Hematopoietic multipotent progenitor cell (in vitro differentiated cells): ENCODE measurements at places on chromosomes 3 and 15.

DNA sequence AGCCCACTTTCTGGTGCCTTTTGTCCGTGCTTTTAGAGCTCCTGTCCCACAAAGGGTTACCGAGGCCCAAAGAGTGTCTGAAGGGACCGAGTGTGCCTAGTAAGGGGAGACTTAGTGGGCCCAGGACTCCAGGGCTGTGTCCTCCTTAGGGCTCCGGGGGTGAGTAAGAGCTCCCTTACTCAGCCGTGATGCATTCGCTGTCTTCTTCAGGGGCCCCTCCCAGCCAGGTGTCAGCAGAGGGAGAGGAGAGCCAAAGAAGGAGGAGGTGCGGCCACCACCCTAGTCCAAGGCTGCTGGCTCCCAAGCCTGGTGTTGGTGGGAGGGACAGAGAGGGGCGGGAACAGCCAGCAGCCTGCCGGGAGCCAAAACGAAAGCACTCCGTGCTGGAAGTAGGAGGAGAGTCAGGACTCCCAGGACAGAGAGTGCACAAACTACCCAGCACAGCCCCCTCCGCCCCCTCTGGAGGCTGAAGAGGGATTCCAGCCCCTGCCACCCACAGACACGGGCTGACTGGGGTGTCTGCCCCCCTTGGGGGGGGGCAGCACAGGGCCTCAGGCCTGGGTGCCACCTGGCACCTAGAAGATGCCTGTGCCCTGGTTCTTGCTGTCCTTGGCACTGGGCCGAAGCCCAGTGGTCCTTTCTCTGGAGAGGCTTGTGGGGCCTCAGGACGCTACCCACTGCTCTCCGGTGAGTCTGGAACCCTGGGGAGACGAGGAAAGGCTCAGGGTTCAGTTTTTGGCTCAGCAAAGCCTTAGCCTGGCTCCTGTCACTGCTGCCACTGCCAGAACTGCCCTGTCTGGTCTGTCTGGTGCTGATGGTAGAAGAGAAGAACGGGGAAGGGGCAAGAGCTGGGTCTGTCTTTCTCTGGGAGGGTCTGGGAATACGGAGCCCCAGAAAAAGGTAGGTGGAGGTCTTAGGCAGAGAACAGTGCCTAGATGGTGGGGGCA, at the start of gene IL17RC:
TSS of gene IL17RC (plus strand) at position 365 of the 947 bp plus-strand sequence. CDS start at position 583, 218 bp downstream.
- no peak for DNase-seq

DNA sequence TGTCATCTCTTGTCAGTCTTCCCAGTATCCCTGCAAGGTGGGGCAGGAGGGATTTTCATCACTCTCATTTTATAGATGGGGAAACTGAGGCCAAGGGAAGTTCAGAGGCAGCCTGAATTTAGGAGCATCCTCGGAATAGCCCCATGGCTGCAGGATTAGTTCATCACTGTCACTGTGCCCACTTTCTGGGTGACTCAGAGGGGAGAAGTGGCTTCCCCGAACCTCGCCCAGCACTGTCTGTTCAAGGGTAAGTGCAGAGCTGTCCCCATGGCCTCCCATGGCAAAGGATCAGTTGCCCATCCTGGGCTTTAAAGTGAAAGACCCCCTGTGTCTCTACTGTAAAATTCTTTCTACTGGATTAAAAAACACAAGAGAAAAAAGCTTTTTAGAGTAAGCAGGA, 60.0 kb upstream of the SEC13 start:
- no peak for DNase-seq

DNA sequence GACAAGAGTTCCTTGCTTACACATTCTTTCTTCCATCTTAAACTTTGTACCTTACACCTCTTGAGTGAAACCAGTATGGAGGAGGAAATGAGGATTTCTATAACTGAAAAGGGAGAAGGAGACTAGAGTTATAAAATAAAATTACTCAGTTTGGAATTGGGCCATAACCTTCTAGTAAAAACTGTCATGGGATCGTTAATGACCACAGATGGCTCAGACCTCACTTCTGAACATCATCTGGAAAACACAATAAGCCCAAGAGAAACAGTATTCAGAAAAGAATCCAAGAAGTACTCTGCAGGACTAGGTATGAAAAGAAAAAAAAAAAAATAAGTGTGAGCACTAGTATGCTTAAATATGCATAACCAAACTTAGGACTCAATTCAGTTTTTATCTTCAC, 12.1 kb downstream of the GAP43 start:
- no peak for DNase-seq

DNA sequence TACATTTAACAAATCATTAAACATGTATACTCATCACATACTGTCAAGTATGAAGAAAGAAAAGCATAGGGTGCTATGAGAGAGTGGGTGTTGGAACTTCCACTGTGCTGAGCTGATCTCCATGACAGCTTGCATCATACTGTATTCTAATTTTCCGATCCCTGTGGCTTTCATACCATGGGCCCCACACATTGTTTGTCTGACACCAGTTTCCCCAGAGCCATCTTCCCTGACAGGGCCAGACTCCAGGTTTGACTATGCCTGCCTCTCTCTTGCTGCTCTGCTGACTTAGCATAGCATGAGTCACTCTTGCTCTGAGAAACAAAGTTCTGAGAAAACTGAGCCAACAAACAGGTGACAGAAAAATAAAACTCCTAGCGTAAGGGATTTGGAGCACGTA, 37.0 kb upstream of the CASR start:
- no peak for DNase-seq

GRCh38 chr3:24123596-24123995, 178.5 kb downstream of the NR1D2 start:
- no peak for DNase-seq
